ENCODE measurements at places on chromosomes 4 and X.
A peak's percentile ranks its signal among the peaks of the same experiment; 100 is the strongest.

DNA sequence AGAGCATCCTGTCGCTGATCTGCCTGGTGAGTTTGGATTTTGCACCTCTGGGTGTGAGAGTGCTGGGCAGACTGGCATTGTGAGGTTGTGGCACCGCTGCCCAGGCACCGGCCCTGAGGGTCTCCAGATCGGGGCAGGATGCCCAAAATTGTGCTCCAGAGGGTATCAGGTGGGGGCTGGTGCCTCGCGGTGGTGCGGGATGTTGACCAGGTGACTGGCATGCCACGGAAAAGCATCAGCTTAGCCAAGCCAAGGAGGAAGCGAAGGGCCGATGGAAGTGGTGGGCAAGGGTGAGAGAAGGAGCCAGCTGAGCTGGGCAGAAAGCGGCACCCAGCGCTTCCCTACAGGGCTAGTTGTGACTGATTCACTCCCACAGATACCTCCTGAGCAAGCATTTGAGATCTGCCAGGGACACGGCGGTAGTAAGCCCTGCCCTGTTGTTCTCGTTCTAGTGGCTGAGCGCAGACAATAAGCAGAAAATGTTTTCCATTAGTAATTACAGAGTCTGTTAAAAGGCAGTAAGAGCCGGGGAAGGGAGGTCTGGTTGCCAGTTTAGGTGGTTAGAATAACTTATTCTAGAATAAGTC, 809 bp downstream of the ZFP92 start:
- DNase-seq: no peak

DNA sequence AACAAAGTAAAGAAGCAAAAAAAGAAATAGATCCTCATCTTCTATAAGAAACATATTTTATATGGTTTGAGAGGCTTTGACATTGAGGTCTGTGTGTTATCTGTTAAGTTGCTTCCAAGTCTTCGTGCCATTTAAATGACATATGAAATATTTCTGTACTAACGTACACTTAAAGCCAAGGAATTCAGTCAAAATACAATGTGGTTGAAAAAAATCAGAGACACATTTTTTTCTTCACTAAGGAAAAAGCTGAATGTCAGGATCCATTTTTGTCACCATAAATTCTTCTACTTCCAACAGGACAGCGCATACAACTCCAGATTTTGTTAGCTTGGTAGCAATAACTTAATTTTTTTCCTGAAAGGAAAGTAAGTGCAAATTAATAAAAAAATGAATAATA, 168.5 kb downstream of the FAT4 start:
- no peak for DNase-seq

DNA sequence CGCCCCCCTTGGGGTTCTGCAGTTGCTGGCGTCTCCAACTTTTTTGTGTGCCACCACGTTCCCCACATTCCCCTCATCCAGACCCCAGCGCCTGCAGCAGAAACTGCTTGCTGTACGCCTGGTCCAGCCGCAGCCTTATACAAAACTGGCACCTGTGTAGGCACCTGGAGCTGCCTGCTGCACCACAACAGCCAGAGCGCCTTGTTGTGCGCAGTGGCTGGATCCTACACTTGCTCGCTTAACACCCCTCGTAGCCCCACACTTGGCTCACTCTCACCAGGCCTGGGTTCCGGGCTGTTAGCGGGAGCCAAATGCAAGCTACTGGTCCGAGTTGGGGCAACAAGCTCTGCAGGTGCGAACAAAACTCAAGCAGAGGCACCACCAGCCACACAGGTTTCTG, 136.8 kb downstream of the TECRL start:
- DNase-seq: no peak

- peak; percentile 76 for DNase-seq
These were observed 43.7 kb downstream of the OTOP1 start for GRCh38 chr4:4182835-4183568.

GRCh38 chr4:93495346-93495745, 333.2 kb upstream of the ATOH1 start:
- DNase-seq: no peak

DNA sequence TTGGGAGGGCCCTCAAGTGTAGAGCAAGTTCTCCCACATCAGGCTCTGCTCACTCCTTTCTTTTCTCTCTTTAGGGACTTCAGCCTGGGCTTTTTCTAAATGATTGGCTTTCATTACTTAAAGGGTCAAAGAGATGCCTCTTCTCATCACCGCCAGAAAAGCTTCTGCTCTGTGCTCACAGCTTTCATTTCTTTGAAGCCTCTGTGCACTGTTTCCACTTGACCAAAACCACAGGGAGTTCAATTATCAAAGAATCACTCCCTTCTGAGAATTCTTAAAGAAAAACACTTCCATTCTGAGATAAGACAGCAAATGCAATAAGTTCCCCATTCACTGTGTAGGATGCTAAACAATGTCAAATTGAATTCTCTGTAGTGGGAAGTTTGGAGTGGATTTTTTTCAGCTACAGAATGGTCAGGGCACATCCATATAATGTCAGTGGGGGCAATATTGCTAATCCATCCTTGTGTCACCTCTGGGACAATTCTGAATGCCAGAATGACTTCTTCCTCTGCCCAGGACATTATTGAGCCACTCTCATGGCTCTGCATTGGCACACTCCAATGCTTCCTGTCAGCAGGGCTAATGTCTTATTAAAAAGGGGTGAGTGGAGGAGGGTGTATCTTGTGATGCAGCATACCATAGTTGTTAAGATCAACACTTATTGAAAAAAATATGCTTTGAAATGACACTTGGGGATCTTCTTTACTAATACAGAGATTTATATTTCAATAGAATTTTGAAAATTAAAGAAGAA, 217.6 kb downstream of the SNCA start:
- DNase-seq: no peak

GRCh38 chr4:166827167-166827566, 407.1 kb downstream of the SPOCK3 start:
- no peak for DNase-seq
